K562 (cell line): ENCODE measurements at places on chromosomes 2 and 18.

DNA sequence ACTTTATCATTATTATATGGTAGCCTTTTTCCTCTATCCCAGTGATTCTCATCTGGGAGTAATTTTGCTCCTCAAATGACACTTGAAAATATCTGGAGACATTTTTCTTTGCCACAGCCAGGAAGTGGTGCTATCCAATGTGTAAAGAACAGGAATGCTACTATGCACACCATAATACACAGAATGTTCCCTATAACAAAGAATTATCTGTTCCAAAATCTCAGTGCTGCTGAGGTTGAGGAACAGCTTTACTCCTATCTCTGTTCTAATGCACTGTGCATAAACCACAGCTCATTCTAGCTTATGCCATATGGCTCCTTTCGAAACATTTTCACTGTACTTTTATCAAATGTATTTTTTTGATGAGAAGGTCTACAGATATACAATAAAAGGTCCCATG, 1231.2 kb upstream of the CELF4 start:
- DNase-seq: no peak

DNA sequence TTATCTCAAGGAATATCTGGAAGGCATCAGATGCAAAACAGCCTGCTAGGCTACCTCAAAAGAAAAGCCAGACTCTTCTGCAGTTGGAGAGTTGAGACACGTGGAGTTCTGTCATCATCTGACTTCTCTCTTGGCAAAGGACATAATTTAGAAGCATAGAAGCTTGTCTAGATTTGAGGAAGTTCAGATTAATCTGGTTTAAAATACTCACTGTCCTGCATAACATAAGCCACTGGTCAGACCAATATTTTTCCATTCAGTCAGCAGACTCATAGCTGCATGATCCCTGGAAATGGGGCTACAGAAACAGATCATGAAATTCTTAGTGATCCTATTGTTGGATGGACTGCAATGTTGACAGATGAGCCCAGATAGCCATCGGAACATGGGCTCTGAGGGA, 349.0 kb downstream of the TXNL1 start:
- no peak for DNase-seq

DNA sequence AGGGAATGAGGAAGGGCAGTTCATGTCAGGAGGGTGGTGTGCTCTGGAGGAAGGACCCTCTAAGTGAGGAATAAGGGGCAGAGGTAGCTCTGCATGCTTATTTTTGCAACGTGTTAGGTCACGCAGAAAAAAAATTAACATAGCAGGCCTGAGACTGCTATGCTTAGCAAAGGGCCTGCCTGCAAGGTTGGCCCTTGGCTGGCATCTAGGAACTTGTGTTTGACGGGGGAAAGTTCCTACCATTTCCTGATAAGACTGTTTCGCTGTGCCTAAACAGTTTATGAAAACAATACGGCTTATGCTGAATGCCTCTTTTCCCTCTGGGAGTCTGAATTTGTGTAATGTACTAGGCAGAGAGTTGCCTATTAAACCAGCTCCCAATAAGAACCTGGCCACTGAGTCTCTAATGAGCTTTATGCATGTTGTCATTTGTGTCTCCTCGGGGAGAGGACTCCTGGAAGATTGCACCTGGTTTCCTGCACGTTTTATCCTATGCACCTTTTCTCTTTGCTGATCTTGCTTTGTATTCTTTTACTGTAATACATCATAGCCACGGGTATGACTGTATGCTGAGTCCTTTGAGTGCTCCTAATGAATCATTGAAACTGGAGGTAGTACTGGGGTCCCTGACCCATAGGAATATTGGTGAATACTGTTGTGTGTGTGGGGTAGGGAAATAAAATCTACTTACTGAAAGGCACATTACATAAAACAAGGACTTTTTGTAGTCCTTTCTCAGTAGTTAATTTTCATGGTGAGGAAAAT, 169.0 kb downstream of the PRPF40A start:
- DNase-seq: no peak

GRCh38 chr2:95039363-95039762, 13.9 kb downstream of the MAL start:
- no peak for DNase-seq

DNA sequence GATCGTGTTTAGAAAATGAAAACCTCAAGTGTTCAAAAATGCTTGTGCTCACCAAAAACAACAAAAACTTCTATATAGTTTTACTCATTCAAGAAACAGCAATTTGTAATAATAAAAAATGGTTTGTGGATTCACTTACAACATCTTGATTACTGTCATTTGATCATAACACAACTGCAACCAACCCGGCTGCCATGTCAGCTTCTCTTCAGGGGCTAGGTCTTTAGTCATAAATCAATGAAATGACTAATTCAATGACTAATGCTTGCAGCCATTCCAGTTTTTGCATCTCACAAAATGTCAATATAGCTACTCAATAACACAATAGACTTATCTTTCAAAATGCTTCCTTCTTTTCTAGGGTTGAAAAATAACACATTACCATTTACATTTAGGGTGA, 128.0 kb downstream of the OLA1 start:
- DNase-seq: no peak

DNA sequence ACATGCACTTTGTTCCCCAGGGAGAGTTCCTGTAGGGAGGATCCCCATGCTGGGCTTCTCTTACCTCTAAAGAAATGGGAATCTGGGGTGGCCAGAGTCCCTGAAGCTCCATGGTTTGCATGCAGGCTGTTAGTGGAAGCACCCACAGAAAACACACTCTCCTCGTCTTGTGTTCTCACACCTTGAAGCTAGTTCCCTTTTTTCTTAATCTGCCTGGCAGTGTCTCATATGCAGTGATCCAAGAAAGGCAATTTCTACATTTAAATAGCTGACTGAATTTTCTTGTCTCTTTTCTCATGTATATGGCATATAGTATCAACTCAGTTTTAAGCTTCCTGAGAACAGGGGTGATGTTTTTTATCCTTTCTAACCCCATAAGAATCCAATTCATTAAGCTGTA, 65.0 kb downstream of the LINC00305 start:
- no peak for DNase-seq

- DNase-seq: no peak
Observed at GRCh38 chr2:100747551-100747950, 72.4 kb upstream of the NPAS2 start.

DNA sequence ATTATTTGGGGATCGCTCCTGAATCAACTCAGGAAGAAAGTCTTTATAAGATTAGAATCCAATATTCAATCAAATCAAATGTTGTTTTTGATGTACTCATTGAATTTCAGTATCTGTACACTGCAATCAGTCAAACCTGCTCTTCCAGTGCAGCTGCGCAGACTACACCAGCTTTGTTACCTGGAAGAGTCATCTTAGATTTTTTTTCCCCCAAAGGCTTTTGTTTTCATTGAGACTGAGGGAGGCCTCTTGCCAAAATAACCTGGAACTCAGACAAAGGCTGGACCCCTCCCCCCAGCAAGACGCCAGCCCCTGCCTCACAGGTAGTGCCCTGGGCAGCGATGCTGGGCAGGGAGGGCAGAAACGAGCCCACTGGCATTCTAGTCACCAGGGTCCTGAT, 74.8 kb downstream of the ARHGEF4 start:
- no peak for DNase-seq

DNA sequence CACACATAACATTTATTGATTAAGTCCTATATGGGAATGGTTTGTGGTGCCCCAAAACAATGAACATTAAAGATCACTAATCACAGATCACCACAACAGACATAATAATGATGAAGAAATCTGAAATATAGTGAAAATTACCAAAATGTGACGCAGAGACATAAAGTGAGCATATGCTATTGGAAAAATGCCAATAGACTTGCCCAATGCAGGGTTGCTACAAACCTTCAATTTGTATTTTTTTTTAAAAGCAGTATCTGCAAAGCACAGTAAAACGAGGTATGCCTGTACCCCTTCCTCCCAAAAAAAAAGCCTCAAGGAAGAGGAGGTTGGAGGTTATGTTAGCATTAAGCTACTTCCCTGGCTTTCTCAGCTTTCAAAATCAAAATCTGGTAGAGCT, 131.1 kb downstream of the RBMS1 start:
- DNase-seq: no peak

GRCh38 chr18:1308686-1309085, 404.0 kb downstream of the ADCYAP1 start:
- no peak for DNase-seq

DNA sequence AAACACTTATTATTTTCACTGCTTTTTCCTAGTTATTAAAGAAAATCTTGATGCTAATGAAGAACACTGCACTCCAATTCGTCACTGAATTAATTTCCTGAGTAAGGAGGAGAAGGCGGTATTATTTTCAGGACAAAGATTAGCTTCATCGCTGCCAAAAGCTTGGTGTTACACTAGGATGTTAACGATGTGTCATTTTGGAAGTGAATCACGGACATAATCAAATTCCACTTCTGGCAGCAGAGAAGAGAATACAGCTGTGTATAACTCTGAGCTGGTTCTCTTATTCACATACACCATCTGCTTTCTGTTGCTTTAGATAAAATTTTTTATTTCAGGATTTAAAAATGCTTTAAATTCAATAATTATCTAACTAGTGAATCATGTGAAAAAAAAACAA, 74.1 kb downstream of the SCG2 start:
- DNase-seq: no peak

DNA sequence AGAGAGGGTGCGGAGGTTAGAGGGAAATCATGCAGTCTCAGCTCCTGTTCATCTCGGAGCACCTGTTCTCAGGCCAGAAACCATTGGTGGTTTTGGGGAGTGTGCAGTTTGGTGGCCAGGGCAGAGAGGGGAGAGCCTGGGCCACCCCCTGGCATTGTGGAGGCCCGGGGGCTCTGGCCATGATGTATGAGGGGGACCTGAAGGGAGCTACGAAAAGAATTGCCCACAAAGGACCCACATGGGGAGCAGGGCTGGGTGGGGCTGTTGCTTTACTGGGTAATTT, 87.7 kb downstream of the DGKD start:
- DNase-seq: no peak

DNA sequence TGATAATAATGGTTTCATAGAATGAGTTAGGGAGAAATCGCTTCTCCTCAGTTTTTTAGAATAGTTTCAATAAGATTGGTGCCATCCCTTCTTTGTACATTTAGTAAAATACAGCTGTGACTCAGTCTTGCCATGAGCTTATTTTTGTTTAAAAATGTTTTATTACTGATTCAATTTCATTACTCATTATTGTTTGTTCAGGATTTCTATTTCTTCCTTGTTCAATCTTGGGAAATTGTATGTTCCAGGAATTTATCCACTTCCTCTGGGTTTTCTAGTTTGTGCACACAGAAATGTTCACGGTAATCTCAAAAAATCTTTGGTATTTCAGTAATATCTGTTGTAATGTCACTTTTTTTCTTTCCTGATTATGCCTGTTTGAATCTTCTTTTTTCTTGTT, 371.5 kb upstream of the SETBP1 start:
- no peak for DNase-seq

GRCh38 chr2:182463760-182464159, 36.9 kb upstream of the PDE1A start:
- DNase-seq: no peak

- no peak for DNase-seq
Observed at GRCh38 chr2:109614715-109615636, 812 bp downstream of the SOWAHC start.
